ENCODE measurements at places on chromosomes 5 and 9.

DNA sequence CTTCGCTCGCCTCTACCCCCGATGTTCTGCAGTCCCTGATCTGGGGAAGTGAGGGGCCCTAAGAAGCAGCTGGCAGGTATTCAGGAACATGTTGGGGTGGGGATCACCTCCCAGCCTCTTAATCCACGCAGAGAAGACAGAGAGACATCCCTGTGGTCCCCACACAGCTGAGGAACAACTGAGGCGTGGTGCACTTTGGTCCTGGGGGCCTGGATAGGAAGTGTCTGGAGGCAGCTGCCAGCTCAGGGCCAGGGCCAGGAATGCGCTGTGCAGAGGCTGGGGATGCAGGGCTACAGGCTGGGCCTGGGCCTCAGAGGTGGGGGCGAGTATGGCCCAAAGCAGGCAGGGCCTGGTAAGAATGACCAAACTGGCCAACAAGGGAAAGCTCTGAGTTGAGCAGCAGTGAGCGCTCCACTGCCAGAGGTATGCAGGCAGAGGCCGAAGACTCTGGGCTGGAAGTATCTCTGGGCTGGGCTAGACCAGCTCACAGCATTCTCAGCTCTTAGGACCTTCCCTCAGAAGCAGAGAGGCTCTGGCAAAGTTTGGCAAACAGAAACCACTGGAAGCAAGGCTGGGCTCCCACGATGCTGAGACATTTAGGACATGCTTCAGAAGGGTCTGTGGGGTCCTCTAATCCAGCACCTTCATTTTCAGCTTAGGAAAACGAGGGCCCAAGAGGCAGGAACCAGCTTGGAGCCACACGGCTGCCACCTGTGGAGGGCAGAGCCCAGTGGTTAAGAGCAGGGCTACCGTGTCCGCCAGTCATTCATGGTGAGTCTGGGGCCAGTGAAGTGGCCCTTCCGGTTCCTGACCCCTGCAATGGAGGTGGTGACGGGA is 174.4 kb downstream of the GAPVD1 start:
- no peak for DNase-seq

DNA sequence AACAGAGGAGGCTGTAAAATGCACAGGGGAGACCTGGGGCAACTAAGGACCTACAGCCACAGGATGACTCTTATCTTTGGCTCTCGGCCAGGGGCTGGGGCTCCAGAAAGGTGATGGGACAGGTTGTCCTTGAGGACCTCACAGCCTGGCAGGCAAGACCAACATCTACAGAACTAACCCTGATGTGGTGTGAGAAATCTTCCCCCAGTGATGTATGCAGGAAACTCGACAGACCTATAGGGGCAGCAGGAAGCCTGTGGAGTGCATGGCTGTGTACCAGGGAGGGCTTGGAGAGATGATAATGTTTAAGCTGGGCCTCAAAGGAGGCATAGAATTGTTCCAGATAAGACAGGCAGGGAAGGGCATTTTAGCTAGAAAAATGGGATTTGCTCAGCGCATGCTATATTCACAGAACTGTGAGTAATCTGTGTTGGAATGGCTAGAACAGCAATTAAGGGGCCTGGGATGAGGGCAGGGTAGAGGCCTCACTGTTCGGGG is 68.5 kb upstream of the SLC25A51 start:
- no peak for DNase-seq

DNA sequence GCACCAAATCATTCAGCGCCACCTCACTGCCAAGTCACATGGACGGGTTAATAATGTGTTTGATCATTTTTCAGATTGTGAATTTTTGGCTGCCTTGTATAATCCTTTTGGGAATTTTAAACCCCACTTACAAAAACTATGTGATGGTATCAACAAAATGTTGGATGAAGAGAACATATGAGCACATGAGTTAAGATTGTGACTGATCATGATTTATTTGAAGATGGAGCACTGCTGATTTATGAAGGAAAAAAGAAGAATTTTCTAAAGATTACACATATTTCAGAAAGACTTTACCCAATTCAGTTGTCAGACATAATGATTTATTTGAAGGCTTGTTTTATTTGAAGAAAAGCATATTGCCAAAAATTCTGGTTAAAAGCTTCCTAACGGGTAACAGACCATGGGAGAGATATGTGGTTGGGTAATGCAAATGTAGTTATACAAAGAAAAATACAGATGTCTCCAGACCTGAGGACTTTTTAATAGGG is 37.4 kb downstream of the TNFAIP8 start:
- DNase-seq, result peak; percentile 90

- no peak for DNase-seq
These were observed 26.9 kb upstream of the GALNT10 start for GRCh38 chr5:154163327-154164248.

- peak; percentile 55 for DNase-seq
These were observed 577 bp downstream of the RNF145 start for GRCh38 chr5:159208514-159209437.

DNA sequence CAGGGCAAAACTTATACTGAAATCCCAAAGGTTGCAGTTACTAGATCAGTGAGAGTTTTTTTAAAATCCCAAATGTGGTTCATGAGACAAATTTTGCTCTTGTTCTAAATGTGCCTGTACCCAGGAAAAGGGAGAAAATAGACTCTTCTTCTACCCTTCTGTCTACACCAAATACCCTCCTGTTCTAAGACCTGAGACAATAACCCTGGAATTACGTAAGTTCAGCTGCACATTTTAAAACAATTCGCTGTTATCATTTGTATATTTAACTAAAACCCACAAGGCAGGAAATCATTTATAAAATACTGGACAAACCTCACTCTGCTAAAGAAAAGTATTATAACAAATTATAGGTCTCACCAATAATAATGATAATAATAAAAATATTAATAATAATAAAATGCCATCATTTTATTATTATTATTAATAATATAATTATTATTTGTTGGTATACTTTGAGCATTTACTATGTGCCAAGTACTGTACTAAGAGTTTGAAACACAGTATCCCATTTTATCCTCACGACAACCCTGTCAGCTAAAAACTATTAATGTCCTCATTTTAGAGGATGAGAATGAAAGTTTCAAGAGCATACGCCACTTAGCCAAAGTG is 49.8 kb upstream of the AFAP1L1 start:
- DNase-seq, result no peak

Measured in fibroblast of skin of abdomen (primary cell).